ENCODE measurements at places on chromosomes 7 and 10. TPM values are rescaled to one million over a fixed set of nuclear protein-coding genes. Genes with fewer than 3 reads are reported as not detected.
A peak's percentile ranks its signal among the peaks of the same experiment; 100 is the strongest.

- no peaks in the 10 kb centered on the region for H3K27me3 ChIP-seq
- no peak overlapping the region for H3K4me3 ChIP-seq
- no peaks in the 10 kb centered on the region for H3K36me3 ChIP-seq
- no peak overlapping the region for H3K27ac ChIP-seq
Measured at GRCh38 chr10:98994030-98994429, 241.6 kb downstream of the HPSE2 start.

GRCh38 chr10:77192402-77192801 is 445.2 kb downstream of the KCNMA1 start:
- H3K4me3 ChIP-seq: no peak overlapping the region
- no peak for DNase-seq
- no peaks in the 10 kb centered on the region for H3K4me1 ChIP-seq
- no peak overlapping the region for H3K27ac ChIP-seq
- H3K36me3 ChIP-seq: no peaks in the 10 kb centered on the region
- peaks cover 22% of the 10 kb centered on the region for H3K27me3 ChIP-seq

GRCh38 chr7:37284805-37285231 is 163.8 kb downstream of the ELMO1 start:
- H3K27me3 ChIP-seq: no peaks in the 10 kb centered on the region
- H3K27ac ChIP-seq: no peak overlapping the region
- DNase-seq: peak; percentile 38
- no peaks in the 10 kb centered on the region for H3K36me3 ChIP-seq

DNA sequence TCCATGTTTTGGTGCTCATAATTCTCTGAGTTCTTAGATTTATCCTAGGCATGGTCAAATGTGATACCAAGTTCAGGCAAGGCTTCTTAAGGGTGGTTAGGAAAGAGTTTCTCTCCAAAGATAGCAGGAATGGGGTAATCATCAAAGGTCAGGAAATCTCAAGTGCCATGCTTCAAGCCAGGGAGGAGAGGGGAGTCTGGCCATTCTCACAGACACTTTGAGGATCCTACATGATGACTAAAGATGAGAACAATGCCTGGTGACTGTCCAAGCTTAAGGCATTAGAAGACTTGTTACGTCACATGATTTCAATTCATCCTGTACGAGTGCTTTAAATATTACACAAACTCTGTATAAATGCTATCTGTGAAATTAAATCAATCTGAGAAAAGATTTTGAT is 59.4 kb downstream of the POM121L12 start:
- H3K27me3 ChIP-seq: no peaks in the 10 kb centered on the region
- no peak for DNase-seq
- no peaks in the 10 kb centered on the region for H3K4me1 ChIP-seq
- no peak overlapping the region for H3K27ac ChIP-seq
- H3K4me3 ChIP-seq: no peak overlapping the region
- H3K36me3 ChIP-seq: no peaks in the 10 kb centered on the region

DNA sequence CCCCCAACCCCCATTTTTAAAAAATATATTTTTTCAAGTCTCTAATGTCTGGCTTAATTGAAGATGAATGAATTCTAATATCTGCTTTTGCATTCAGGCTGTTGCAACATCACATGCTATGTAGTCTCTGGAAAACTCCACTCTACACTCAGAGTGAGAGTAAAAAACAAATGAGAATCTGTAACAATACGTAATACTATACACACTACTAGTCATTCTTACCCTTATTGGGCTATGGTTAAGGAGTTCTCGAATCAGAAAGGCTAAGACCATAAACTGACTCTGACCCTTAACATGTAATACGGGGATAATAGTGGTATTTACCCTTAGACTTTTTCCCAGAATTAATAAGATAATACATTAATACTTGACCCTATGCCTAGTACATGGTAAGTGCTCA is 42.9 kb upstream of the TMEM168 start:
- H3K36me3 ChIP-seq: peaks cover 11% of the 10 kb centered on the region
- no peaks in the 10 kb centered on the region for H3K27me3 ChIP-seq
- H3K4me1 ChIP-seq: no peaks in the 10 kb centered on the region
- H3K4me3 ChIP-seq: no peak overlapping the region
- H3K27ac ChIP-seq: no peak overlapping the region

DNA sequence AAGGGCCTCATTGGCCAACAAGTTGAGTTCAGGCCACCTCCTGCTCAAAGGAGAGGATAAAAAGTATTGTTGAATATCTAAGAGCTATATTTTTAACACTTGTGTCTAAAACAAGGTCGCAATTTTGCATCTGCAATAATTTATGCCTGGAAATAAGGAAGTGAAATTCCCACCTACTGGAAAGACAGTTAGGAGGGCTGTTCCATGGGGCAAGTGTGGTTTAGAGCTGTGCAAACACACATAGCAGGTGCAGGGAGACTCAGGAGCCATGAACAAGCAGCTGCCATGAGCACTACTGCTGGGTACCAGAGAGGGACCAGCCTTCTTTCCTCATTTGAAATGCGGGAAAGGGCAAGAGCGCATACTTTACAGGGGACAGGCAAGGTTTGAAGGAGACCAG is 35.5 kb upstream of the IKZF1 start:
- DNase-seq: no peak
- H3K4me3 ChIP-seq: no peak overlapping the region
- H3K27ac ChIP-seq: peak overlapping the region; percentile 83
- H3K27me3 ChIP-seq: no peaks in the 10 kb centered on the region
- H3K4me1 ChIP-seq: no peaks in the 10 kb centered on the region

- H3K27me3 ChIP-seq: peaks cover 8% of the 10 kb centered on the region
- peak overlapping the region; percentile 43 for H3K27ac ChIP-seq
- DNase-seq: peak; percentile 69
- H3K36me3 ChIP-seq: no peaks in the 10 kb centered on the region
- H3K4me3 ChIP-seq: peak overlapping the region; percentile 54
Measured at GRCh38 chr7:85185424-85186082, 1.3 kb downstream of the SEMA3D start.

GRCh38 chr10:104300002-104300735 is 31.2 kb downstream of the GSTO2 start:
- no peak overlapping the region for H3K4me3 ChIP-seq
- DNase-seq: peak; percentile 89
- H3K27ac ChIP-seq: peak overlapping the region; percentile 97
- no peaks in the 10 kb centered on the region for H3K27me3 ChIP-seq

DNA sequence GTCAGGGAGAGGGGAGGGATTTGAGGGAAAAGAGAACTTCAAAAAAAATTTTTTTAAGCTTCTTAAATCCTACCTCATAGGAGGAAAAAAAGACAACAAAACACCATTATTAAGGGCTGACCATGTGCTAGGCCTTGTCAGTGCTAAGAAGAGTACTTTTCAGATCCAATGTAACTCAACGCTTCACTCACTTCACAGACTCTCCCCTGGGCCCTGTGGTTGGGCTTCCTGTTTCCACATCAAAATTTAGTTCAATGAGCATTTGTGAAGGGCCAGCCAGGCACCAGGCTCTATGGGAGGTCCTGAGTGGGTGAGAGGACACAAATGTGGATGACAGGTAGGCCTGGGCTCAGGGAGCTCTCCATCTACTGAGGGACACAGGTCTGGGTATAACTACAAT is 249.8 kb downstream of the PTEN start:
- H3K36me3 ChIP-seq: no peaks in the 10 kb centered on the region
- DNase-seq: peak; percentile 63
- H3K27me3 ChIP-seq: no peaks in the 10 kb centered on the region
- H3K4me3 ChIP-seq: no peak overlapping the region
- H3K27ac ChIP-seq: no peak overlapping the region

DNA sequence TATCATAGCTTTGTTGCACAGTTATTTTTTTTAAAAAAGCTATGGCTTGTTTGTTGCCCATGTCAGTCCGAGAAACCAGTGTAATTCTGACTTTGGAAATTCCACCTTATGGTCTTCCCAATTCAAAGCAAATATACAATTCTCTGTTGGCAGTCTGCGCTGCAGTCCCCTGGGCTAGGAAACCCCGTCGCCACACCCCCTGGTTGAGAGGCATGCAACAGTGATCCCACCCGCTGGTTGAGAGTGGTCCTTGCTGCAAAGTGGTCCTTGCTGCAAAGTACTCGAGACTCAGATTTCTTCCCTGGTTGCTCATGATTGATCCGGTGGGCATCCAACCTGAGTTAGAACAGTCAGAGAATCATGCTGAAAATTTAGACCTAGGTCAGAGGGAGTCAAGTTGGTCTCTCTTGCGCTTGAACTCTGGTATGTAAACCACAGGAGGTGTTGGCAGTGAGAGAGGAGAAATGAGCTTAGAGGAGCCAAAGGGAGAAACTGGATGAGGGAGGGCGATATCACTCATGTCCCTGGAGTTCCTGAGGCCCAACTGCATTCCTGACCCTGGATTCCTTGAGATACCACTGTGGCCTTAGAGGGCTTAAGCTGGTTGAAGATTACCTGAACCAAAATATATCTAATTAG is 45.0 kb upstream of the STK17A start:
- no peak for DNase-seq
- H3K27ac ChIP-seq: no peak overlapping the region
- no peaks in the 10 kb centered on the region for H3K27me3 ChIP-seq
- no peak overlapping the region for H3K4me3 ChIP-seq
- H3K4me1 ChIP-seq: peaks cover 3% of the 10 kb centered on the region

GRCh38 chr10:110305767-110306451 is 1.2 kb upstream of the SMNDC1 start:
- peak overlapping the region; percentile 94 for H3K27ac ChIP-seq
- H3K4me1 ChIP-seq: peaks cover 17% of the 10 kb centered on the region
- DNase-seq: no peak
- peaks cover 22% of the 10 kb centered on the region for H3K36me3 ChIP-seq
- H3K4me3 ChIP-seq: peak overlapping the region; percentile 90

DNA sequence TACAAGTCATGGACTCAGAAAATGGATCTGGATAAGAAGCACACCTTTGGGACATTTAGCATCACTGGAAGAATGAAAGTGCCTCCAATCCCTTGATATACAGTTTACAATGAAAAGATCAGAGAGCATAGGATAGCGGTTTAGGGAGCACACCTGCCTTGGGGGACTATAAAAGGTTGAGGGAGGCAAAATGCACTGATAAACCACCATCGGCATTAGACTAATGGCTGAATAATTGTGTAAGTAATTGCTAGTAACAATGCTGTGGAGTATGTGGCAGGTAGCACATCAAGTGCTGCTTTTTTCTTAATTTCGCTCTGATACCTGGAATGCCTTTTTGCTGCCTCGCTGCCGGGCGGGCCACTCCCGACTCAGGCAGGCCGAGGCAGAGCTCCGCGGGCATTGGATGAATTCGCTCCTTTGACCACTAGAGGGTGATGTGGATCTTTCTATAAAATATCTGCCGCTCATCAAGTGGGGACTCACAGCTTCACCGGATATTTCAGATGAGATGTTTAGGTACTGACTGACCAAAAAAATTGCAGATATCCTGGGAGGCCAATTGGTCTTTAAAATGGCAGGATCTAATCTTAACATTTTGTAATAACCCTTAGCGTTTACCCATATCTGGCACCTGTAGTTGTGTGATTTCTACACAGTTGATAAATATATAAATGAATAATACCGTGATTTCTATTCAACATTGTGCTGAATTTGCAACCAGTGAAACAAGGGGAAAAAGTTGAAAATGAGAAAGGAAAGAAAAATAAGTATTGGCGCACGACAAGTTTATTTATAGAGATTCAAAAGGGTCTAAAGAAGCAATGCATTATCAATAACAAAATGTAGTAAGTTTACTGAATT is 116.8 kb upstream of the PRSS1 start:
- H3K27me3 ChIP-seq: peaks cover 24% of the 10 kb centered on the region
- peak; percentile 18 for DNase-seq
- no peak overlapping the region for H3K27ac ChIP-seq
- H3K4me1 ChIP-seq: no peaks in the 10 kb centered on the region
- H3K4me3 ChIP-seq: no peak overlapping the region
- H3K36me3 ChIP-seq: no peaks in the 10 kb centered on the region

- no peak overlapping the region for H3K27ac ChIP-seq
- no peak for DNase-seq
- no peaks in the 10 kb centered on the region for H3K27me3 ChIP-seq
- no peaks in the 10 kb centered on the region for H3K4me1 ChIP-seq
- no peak overlapping the region for H3K4me3 ChIP-seq
Measured at GRCh38 chr7:47885309-47885986, 62.8 kb downstream of the PKD1L1 start.

DNA sequence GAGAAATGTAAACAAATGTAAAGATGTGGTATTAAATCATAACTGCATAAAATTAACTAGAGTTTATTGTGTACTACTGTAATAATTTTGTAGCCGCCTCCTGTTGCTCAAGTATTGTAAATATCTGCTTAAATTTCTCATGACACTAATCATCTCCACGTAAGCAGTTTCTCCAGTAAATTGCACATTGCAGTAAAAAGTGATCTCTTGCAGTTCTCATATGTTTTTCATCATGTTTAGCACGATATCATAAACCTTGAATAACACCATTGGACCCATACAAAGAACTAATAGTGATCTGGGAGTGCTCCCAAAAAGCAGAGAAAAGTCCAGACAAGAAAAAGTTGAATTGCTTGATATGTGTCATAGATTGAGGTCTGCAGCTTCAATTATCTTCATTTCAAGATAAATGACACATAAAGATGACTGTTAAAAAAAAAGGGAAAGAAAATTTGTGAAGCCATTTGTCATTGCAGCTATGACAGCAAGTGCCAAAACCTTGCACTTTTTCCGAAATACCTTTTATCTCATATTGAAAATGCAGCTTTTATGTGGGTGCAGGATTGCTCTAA is 15.3 kb downstream of the LIPA start:
- no peak overlapping the region for H3K4me3 ChIP-seq
- no peak overlapping the region for H3K27ac ChIP-seq
- DNase-seq: no peak
- peaks cover 39% of the 10 kb centered on the region for H3K36me3 ChIP-seq

DNA sequence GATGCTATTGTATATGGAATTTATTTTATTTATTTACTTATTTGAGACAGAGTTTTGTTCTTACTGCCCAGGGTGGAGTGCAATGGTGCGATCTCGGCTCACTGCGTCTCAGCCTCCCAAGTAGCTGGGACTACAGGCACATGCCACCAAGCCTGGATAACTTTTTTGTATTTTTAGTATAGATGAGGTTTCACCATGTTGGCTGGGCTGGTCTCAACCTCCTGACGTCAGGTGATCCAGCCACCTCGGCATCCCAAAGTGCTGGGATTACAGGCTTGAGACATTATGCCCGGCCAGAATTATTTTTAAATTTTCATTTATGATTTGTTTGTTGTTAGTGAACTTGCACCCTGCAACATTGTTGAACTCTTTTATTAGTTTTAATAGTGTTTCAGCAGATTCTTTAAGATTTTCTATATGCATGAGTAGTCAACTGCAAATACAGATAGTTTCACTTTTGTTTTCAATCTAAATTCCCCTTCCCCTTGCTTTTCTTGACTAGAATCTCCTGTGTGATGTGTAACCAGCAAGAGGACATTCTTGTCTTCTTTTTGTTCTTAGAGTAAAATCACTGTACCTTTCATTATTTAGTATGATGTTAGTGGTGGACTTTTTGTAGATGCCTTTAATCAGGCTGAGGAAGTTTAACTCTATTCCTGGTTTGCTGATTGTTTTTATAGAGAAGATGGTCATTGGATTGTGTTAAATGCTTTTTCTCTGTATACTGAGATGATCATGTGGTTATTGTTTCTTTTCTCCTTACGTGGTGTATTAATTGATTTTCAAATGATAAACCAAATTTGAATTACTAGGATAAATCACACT is 27.8 kb downstream of the ZNF33A start:
- no peak for DNase-seq
- peaks cover 6% of the 10 kb centered on the region for H3K36me3 ChIP-seq
- no peaks in the 10 kb centered on the region for H3K4me1 ChIP-seq
- no peak overlapping the region for H3K27ac ChIP-seq
- H3K4me3 ChIP-seq: peak overlapping the region; percentile 10

Gene VIPR2
- 18.5 TPM for total RNA-seq

Gene GRM8
- total RNA-seq: 0.21 TPM

Gene OPN1SW
- not detected for total RNA-seq

Gene SPDYE5
- total RNA-seq: not detected

Gene CALCR
- total RNA-seq: 0.18 TPM

Gene CLDN4
- not detected for total RNA-seq

All from heart left ventricle (tissue), 16 donors.